Right atrium auricular region (tissue), 2 donors: ENCODE measurements at places on chromosomes 2 and 18. TPM values are rescaled to one million over a fixed set of nuclear protein-coding genes. Genes with fewer than 3 reads are reported as not detected.

DNA sequence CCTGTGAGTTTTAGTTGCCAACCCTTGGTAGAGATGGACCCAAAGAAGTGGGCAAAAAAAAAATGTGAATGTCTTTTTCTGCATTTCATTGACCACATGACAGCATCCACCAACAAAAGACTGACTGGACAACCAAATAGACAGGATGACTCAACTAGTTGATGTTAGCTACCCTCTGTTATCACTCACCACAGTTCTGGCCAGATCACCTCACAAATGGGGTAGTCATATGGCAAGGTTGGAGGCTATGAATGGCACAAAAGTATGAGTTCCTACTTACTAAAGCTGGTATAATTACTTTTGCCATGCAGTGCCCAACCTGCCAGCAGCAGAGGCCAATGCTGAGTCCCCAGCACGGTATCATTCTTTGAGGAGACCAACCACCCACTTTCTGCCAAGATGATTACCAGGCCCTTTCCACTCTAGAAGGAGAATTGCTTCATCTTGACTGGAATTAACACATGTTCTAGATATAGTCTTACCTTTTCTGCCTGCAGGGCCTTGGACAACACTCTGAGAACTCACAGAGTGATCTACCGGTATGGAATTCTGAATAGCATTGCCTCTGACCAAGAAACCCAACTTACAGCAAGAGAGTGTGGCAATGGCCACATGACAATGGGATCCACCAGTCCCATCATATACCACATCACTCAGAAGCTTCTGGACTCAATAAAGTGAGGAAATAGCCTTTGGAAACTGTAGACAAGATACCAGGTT is 20.1 kb upstream of the TCF7L1 start:
- no peak for DNase-seq

DNA sequence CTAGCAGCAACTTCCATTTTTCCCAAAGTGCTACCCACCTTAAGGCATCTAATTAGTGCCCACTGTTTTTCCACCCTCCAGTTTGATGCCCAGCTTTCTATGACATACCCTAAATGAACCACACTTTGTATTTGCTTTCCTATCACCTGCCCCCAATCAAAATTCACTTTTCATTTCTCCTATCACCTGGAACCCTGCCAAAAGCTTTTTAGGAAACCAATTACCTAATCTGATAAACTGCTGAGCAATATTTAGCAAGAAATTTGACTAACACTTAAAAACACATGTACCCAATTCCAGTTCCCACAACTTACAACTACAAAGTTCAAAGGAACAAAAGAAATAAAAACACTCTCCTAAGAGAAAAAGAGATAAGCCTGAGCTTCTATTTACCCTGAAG is 71.7 kb downstream of the IKZF2 start:
- DNase-seq: no peak

DNA sequence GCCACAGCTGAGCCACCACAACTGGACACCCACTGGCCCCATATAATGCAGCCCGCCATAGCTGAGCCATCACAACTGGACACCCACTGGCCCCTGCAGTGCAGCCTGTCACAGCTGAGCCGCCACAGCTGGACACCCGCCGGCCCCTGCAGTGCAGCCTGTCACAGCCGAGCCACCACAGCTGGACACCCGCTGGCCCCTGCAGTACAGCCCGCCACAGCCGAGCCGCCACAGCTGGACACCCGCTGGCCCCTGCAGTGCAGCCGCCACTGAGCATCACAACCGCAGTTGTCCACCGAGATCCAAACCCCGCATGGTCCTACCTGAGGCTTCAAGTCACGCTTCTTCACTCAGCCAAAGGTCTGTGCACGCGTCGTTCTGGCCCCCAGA is 134.2 kb downstream of the PXDN start:
- no peak for DNase-seq

- no peak for DNase-seq
These were observed 58.9 kb upstream of the STON1 start for GRCh38 chr2:48471048-48471474.

- no peak for DNase-seq
These were observed 426.3 kb upstream of the PKDCC start for GRCh38 chr2:41621563-41621962.

DNA sequence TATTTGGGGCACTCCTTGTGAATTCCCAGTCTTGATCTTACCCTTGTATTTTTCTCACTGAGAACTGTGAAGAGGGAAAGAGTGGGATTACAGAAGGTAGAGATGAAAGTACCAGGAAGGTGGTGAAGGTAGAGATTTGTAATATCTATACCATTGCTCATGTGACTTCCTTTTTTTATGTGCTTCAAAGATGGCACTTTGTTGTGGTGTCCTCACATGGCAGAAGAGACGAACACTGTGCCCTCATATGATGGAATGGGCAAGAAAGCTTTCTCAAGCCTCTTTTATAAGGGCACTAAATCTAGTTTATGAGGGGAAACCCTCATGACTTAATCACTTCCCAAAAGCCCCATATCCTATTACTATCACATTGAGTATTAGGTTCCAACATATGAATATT is 28.9 kb upstream of the PPM1B start:
- DNase-seq: no peak

- DNase-seq: no peak
These were observed 17.2 kb upstream of the SDC1 start for GRCh38 chr2:20241973-20242726.

- no peak for DNase-seq
These were observed 97.0 kb downstream of the KYNU start for GRCh38 chr2:142974288-142975024.

DNA sequence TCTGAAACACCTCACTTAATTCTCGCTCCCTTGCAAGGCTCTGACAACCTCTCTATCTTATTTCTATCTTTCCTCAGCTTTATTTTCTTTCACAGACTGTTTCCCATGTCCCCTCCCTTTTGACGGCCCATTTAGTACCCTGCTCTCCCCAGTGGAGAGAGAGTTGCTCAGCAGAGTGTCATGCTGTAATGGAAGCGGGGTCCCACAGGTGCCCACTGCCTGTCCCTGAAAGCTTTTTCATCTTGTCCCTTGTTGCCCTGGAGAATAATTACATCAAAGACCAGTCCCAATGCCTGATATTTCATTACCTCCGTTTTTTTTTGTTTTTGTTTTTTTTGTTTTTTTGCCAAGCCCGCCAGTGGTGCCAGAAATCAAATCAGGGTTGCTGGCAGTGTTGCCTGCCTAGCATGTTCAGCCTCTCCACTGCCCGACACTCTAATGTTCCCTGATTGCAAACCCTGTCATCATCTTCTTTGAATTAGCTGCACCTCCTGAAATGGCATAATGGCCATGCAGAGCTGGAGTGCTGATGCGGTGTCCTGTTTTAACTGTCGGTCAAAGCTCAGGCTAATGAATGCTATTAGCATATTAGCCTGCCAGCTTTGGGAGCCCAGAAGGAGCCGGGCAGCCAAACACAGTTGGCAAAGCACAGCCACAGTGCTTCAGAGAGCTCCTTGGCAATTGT is 71.2 kb upstream of the CAVIN2 start:
- DNase-seq: no peak

- no peak for DNase-seq
These were observed 138.7 kb downstream of the TTC32 start for GRCh38 chr2:19762959-19763605.

- no peak for DNase-seq
These were observed 460.7 kb upstream of the MEIS1 start for GRCh38 chr2:65974067-65974723.

DNA sequence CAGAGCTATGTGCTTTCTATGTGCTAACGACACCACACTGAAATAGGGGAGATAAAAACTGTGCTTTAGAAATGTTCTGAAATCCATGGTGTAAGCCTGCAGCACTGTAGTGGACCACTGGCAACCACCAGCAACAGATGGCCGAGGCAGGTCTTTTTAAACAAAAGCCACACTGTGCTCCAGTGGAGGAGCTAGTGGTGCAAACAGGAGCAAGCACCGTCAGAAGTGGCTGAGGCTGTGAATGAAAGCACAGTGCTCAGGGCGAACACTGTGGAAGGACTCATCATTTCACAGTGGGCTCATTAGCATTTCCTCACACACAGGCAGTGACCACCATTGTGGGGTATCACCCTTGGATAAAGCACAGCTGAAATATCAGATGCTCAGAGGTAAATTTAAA is 22.9 kb upstream of the MTX2 start:
- no peak for DNase-seq

DNA sequence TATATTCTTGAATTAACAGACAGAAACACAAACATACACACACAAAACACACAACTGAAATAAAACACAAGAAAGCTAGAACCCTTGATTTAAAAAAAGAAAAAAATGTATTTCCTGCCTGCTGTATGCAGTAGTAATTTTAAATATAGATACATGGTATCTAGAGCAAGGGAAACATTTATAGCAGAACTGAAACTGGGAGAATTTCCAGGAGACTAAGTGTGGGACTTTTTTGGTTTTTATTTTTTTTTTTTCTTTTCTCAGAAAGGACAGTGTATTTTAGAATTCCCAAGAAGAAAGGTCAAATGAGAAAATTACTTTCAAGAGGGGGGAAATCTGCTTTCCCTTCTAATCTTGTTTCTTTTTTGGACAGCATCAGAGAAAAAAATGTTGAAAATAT is 558.9 kb upstream of the PKDCC start:
- no peak for DNase-seq

- no peak for DNase-seq
These were observed 13.4 kb upstream of the PAX3 start for GRCh38 chr2:222311978-222312738.

- no peak for DNase-seq
These were observed 194.0 kb downstream of the LNPK start for GRCh38 chr2:175808078-175808477.

- DNase-seq: no peak
These were observed 76.0 kb upstream of the KLHL14 start for GRCh38 chr18:32848826-32849225.

- DNase-seq: no peak
These were observed 152.0 kb upstream of the SLC1A4 start for GRCh38 chr2:64837116-64837731.

The LRRTM1 gene
- 0.37 TPM for total RNA-seq

The SERPINB10 gene
- 0.47 TPM for total RNA-seq

The NGEF gene
- 4.8 TPM for total RNA-seq

The LYPD1 gene
- total RNA-seq: 0.22 TPM

The ALK gene
- total RNA-seq: 0.26 TPM

The C2orf66 gene
- total RNA-seq: not detected

The GCA gene
- total RNA-seq: 11.1 TPM
